ENCODE measurements at places on chromosomes 2 and 18. TPM values are rescaled to one million over a fixed set of nuclear protein-coding genes. Genes with fewer than 3 reads are reported as not detected.

GRCh38 chr2:218471036-218471435 lies 52.1 kb downstream of the VIL1 start:
- no peaks in the 10 kb centered on the region for H3K27me3 ChIP-seq
- H3K36me3 ChIP-seq: peaks cover 55% of the 10 kb centered on the region
- no peak overlapping the region for H3K27ac ChIP-seq
- no peak overlapping the region for H3K4me3 ChIP-seq
- DNase-seq: no peak
- H3K4me1 ChIP-seq: no peaks in the 10 kb centered on the region

- H3K27ac ChIP-seq: peak within 1 kb of the TSS; percentile 51
- peak; percentile 89 for DNase-seq
- H3K4me1 ChIP-seq: peaks cover 32% of the 10 kb centered on the region
- peak within 1 kb of the TSS; percentile 93 for H3K4me3 ChIP-seq
These were observed at the start of gene TBC1D8 for GRCh38 chr2:101151146-101151858. TBC1D8 (minus strand) TSS chr2:101151382; CDS start chr2:101151253, 129 bp downstream.

GRCh38 chr2:236175548-236176150 lies 7.5 kb upstream of the GBX2 start:
- peak; percentile 76 for DNase-seq
- peaks cover 68% of the 10 kb centered on the region for H3K4me1 ChIP-seq
- no peak overlapping the region for H3K4me3 ChIP-seq
- peaks cover 21% of the 10 kb centered on the region for H3K36me3 ChIP-seq
- H3K27ac ChIP-seq: peak overlapping the region; percentile 98

GRCh38 chr2:207240649-207241048 lies 74.9 kb upstream of the KLF7 start:
- no peaks in the 10 kb centered on the region for H3K27me3 ChIP-seq
- peaks cover 43% of the 10 kb centered on the region for H3K4me1 ChIP-seq
- no peak overlapping the region for H3K4me3 ChIP-seq
- no peak for DNase-seq

DNA sequence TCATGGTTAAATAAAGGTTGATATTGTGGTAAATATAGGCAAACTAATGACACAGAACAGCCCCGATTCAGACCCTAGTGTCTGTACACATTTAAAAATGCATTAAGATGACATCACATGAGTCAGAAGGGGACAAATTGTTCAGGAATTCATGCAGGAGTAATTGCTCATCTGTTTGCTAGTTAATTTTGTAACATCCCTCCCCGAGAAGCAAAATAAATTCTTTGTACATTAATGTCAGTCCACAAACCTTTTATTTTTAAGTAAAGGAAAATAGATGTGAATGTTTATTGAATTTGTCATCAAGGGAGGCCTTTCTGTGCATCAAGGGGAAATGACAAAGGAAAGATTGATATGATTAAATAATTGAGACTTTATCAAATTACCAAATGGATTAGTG lies 69.9 kb downstream of the SH3BP4 start:
- no peak overlapping the region for H3K4me3 ChIP-seq
- H3K36me3 ChIP-seq: peaks cover 41% of the 10 kb centered on the region
- no peaks in the 10 kb centered on the region for H3K27me3 ChIP-seq
- H3K4me1 ChIP-seq: peaks cover 66% of the 10 kb centered on the region
- DNase-seq: peak; percentile 91
- peak overlapping the region; percentile 81 for H3K27ac ChIP-seq

- H3K27me3 ChIP-seq: no peaks in the 10 kb centered on the region
- DNase-seq: no peak
- no peaks in the 10 kb centered on the region for H3K36me3 ChIP-seq
- H3K27ac ChIP-seq: no peak overlapping the region
- H3K4me1 ChIP-seq: no peaks in the 10 kb centered on the region
These were observed 539.4 kb downstream of the ZNF804A start for GRCh38 chr2:185137700-185138099.

- H3K4me3 ChIP-seq: no peak overlapping the region
- no peak for DNase-seq
- H3K4me1 ChIP-seq: no peaks in the 10 kb centered on the region
- H3K27ac ChIP-seq: no peak overlapping the region
- H3K36me3 ChIP-seq: no peaks in the 10 kb centered on the region
These were observed 15.7 kb downstream of the GPR35 start for GRCh38 chr2:240640939-240641338.

DNA sequence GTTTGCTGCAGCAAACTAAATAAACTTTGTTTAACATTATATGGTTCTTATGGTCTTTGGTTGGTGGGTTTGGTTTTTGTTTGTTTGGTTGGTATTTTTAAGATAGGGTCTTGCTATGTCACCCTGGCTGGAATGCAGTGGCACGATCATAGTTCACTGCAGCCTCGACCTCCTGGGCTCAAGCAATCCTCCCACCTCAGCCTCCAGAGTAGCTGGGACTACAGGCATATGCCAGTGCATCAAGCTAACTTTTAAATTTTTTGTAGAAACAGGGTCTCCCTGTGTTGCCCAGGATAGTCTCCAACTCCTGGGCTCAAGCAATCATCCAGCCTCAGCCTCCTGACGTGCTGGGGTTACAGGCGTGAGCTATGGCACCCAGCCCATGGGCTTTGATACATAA lies 7.1 kb upstream of the RPRD1A start:
- H3K36me3 ChIP-seq: no peaks in the 10 kb centered on the region
- H3K27me3 ChIP-seq: no peaks in the 10 kb centered on the region
- no peak overlapping the region for H3K4me3 ChIP-seq
- H3K4me1 ChIP-seq: peaks cover 21% of the 10 kb centered on the region

DNA sequence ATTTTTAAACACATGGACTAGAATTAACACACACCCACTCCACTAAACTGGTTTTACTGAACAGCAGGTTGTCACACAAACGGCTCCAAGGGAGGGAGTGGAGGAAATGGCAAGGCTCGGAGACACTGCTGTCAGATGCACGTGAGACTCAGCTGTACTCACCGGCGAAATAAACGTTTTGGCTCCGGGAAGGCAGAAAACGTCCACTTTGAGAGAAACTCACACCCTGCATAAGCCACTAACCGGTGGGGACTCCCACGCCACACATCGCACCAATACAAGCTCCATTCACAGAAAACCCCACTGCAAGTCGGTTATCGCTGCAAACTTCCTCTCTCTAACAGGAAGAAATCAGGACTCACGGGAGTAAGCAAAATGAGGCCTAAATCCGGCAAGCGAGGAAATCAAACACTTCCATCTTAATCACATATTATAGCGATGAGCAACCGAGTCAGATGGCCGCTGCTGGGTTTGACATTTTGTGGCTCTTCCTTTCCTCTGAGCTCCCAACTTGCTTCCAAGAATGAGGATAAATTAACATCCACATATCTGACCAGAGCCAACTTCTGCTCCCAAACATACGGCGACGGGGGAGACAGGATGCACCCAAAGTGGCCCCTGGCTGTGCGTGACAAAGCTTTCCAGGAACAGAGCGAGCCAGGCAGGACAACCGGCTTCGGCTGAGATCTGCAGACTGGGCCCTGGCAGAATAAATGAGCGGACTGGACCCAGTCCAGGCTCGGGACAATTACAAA lies 63.5 kb downstream of the HDAC4 start:
- no peak overlapping the region for H3K4me3 ChIP-seq
- H3K27me3 ChIP-seq: no peaks in the 10 kb centered on the region
- DNase-seq: no peak
- no peaks in the 10 kb centered on the region for H3K36me3 ChIP-seq

- no peaks in the 10 kb centered on the region for H3K4me1 ChIP-seq
- no peak for DNase-seq
- no peaks in the 10 kb centered on the region for H3K36me3 ChIP-seq
These were observed 191.0 kb upstream of the TCF4 start for GRCh38 chr18:55778788-55779690.

- peaks cover 83% of the 10 kb centered on the region for H3K27me3 ChIP-seq
- H3K4me3 ChIP-seq: peak overlapping the region; percentile 40
- no peak overlapping the region for H3K27ac ChIP-seq
- no peak for DNase-seq
These were observed 706 bp upstream of the BCL11A start for GRCh38 chr2:60554074-60554645.

DNA sequence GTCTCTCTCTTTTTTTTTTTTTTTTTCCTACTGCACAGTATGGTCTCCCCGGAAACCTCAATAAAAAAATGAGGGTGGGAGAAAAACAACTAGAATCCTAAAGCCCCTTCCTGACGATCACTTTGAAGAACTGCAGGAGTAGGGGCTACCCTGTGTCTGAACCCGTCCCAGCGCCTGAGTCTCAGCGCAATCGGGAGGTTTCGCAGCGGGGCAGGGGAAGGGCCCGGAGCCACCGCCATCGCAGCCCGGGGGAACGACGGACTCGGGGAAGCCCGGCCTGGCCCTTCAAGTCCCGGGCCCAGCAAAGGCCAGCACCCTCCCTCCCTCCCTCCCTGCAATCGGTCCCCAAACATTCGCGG lies 411 bp downstream of the NARS1 start:
- no peak for DNase-seq
- H3K27ac ChIP-seq: peak overlapping the region; percentile 71
- H3K36me3 ChIP-seq: peaks cover 21% of the 10 kb centered on the region
- H3K4me3 ChIP-seq: peak overlapping the region; percentile 64

GRCh38 chr2:225597911-225598310 lies 198.4 kb downstream of the NYAP2 start:
- H3K27ac ChIP-seq: no peak overlapping the region
- 0 out of 2 replicates have a peak, but pooled peaks cover 4% of the 10 kb centered on the region for H3K27me3 ChIP-seq
- H3K4me1 ChIP-seq: no peaks in the 10 kb centered on the region
- H3K4me3 ChIP-seq: no peak overlapping the region
- no peaks in the 10 kb centered on the region for H3K36me3 ChIP-seq
- no peak for DNase-seq

DNA sequence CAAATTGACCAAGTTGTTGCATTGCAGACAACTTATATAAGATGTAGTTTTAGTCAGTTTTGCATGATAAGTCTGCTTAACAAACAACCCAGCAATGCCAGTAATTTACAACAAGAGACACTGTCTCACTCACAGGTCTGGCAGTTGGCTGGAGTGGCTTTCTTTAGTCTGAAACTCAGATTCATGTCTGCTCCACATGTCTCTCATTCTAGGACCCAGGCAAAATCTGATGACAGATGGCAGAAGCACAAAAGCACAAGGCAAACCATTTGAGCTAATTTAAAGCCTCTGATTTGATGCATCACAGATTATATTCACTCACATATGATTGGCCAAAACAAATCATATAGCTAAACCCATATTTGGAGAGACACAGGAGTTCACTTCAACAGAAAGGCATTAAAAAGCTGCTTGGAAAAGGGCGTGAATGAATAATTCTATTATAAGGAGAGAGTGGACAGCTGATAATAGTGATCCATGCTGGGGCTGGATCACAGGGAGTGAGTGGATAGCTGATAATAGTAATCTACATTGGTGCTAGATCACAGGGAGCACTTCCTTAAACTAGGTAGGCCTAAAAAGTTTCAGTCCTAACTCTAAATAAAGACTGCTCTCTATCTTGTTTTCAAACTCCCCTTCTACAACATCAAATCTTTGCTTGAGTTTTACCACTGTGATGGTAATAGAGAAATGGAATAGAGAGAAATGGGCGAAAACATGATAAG lies 593.2 kb upstream of the ZNF804A start:
- H3K4me1 ChIP-seq: no peaks in the 10 kb centered on the region
- H3K4me3 ChIP-seq: no peak overlapping the region
- no peaks in the 10 kb centered on the region for H3K27me3 ChIP-seq
- H3K36me3 ChIP-seq: no peaks in the 10 kb centered on the region
- no peak for DNase-seq
- H3K27ac ChIP-seq: no peak overlapping the region

DNA sequence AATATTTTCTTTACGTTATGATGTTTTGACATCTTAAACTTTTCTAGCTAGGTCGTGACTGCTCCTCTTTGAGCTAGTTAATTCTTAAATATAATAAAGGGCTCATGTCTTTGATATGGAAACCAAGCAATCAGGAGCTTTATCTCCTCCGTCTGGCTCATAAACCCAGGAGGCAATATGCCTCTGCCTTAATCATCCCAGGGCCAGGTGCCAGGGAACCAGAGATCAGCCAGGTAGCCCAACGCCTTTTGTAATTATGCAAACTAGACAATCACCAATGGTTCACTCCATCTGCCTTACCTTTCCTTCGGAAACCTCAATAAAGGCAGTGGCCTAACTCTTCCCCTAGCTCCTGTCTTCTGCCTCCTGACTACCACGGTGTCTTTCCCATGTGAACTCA lies 213.7 kb downstream of the KCNJ3 start:
- H3K27ac ChIP-seq: no peak overlapping the region
- no peaks in the 10 kb centered on the region for H3K36me3 ChIP-seq
- no peak for DNase-seq

- no peak overlapping the region for H3K27ac ChIP-seq
- no peaks in the 10 kb centered on the region for H3K4me1 ChIP-seq
- no peaks in the 10 kb centered on the region for H3K27me3 ChIP-seq
- no peaks in the 10 kb centered on the region for H3K36me3 ChIP-seq
These were observed 137.9 kb upstream of the VRK2 start for GRCh38 chr2:57908736-57909161.

DNA sequence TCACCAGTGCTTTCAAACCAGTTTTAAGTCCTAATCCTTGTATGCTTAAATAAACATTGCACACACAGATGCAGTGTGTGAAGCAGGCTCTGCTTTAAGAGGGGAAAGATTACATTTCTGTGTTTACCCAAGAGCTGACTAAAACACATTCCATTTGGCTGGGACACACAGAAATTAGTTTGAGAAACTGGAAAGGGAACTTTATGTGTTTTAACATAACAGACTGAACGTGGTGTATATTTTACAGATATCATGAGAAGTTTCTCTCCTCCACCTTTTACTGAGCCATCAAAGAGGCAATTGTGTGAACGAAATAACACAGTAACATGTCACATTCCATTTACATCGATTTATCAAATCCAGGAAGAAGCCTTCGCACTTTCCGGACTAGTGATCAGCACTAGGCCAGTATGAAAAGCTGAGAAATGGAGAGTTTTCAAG lies 121.8 kb downstream of the MAIP1 start:
- peaks cover 3% of the 10 kb centered on the region for H3K4me1 ChIP-seq
- no peak overlapping the region for H3K27ac ChIP-seq
- H3K4me3 ChIP-seq: no peak overlapping the region
- no peaks in the 10 kb centered on the region for H3K27me3 ChIP-seq
- DNase-seq: no peak

- no peak for DNase-seq
- H3K4me1 ChIP-seq: 0 out of 2 replicates have a peak, but pooled peaks cover 5% of the 10 kb centered on the region
- H3K4me3 ChIP-seq: no peak overlapping the region
- H3K36me3 ChIP-seq: no peaks in the 10 kb centered on the region
These were observed 48.2 kb downstream of the SLC14A2 start for GRCh38 chr18:45663403-45664045.

The DCDC2C gene
- total RNA-seq: not detected

The PRKD3 gene
- 78.9 TPM for total RNA-seq

The SCG2 gene
- total RNA-seq: 5.0 TPM

The PARD3B gene
- total RNA-seq: 10.6 TPM

The SAG gene
- not detected for total RNA-seq

The ARHGEF4 gene
- total RNA-seq: 3.9 TPM

The MC2R gene
- not detected for total RNA-seq

The SERPINB3 gene
- not detected for total RNA-seq

The TXNDC2 gene
- total RNA-seq: not detected

The CDKL4 gene
- 0.34 TPM for total RNA-seq

The NYAP2 gene
- total RNA-seq: not detected

The OSR1 gene
- total RNA-seq: 1.9 TPM
